Stomach (tissue), 19 donors: ENCODE measurements at places on chromosomes 16 and 17. TPM values are rescaled to one million over a fixed set of nuclear protein-coding genes. Genes with fewer than 3 reads are reported as not detected.

The ZNF200 gene
- 8.7 TPM for total RNA-seq

The CCL8 gene
- not detected for total RNA-seq

The AURKB gene
- total RNA-seq = 1.1 TPM

The AANAT gene
- total RNA-seq = not detected

The ATAD5 gene
- total RNA-seq = 5.9 TPM

DNA sequence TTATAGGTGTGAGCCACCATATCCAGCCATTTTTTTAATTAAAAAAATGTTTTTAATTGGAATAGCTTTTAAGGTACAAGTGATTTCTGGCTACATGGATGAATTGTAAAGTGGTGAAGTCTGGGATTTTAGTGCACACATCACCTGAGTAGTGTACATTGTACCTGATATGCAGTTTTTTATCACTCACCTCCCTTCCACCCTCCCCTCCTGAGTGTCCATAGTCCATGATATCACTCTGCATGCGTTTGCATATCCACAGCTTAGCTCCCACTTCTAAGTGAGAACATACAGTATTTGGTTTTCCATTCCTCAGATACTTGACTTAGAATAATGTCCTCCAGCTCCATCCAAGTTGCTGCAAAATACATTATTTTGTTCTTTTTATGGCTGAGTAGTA, 13.4 kb upstream of the CRYBA1 start:
- no peaks in the 10 kb centered on the region for H3K36me3 ChIP-seq
- H3K27me3 ChIP-seq = no peaks in the 10 kb centered on the region
- H3K4me3 ChIP-seq = no peak overlapping the region
- DNase-seq = no peak
- no peaks in the 10 kb centered on the region for H3K4me1 ChIP-seq

DNA sequence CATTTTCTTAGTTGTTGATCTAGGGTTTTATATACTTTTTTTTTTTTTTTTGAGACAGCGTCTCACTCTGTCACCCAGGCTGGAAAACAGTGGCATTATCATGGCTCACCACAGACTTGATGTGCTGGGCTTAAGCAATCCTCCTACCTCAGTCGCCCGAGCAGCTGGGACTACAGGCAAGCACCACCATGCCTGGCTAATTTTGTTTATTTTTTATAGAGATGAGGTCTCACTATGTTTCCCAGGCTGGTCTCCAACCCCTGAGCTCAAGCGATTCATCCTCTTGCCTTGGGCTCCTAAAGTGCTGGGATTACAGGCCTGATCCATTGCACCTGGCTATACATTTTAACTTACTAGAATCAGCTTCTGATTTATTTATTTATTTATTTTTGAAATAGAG, 34.2 kb upstream of the ATP2A3 start:
- DNase-seq = no peak
- H3K27ac ChIP-seq = no peak overlapping the region
- H3K4me3 ChIP-seq = no peak overlapping the region

DNA sequence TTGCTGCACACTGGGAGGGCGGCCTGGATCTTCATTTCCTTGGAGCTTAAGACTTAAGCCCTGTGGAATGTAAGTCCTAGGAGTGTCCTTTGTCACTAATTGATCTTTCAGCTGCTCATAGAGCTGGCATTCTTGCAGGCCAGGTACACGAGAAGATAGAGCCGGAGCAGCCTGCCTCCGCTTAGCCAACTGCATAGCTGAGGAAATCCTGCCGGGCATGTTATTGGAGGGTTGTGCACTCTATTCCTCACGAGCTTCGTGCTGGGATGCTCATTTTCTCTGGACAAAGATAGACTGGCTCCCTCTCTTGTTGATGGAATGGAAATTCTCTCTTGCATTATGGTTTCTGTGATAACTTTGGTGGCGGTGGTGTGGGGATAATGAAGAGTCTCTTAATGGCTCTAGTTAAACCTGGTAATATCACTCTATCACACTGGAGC, 76.9 kb downstream of the RPA1 start:
- H3K27ac ChIP-seq = no peak overlapping the region
- peaks cover 9% of the 10 kb centered on the region for H3K4me1 ChIP-seq
- H3K4me3 ChIP-seq = no peak overlapping the region
- no peak for DNase-seq
- H3K36me3 ChIP-seq = no peaks in the 10 kb centered on the region

GRCh38 chr17:72813481-72813880, 279.0 kb downstream of the SLC39A11 start:
- peaks cover 57% of the 10 kb centered on the region for H3K36me3 ChIP-seq
- H3K4me3 ChIP-seq = no peak overlapping the region
- H3K27me3 ChIP-seq = no peaks in the 10 kb centered on the region
- H3K27ac ChIP-seq = no peak overlapping the region
- no peaks in the 10 kb centered on the region for H3K4me1 ChIP-seq

- H3K4me3 ChIP-seq = no peak overlapping the region
- H3K27ac ChIP-seq = no peak overlapping the region
- H3K36me3 ChIP-seq = no peaks in the 10 kb centered on the region
Measured at GRCh38 chr17:77572065-77572601, 386.4 kb upstream of the TNRC6C start.

GRCh38 chr16:4306470-4307214, 9.2 kb upstream of the GLIS2 start:
- H3K4me3 ChIP-seq = peak overlapping the region; percentile 59
- peak overlapping the region; percentile 90 for H3K27ac ChIP-seq
- no peaks in the 10 kb centered on the region for H3K36me3 ChIP-seq
- peak; percentile 53 for DNase-seq
- no peaks in the 10 kb centered on the region for H3K27me3 ChIP-seq

GRCh38 chr17:39794249-39794970, 56.7 kb downstream of the GRB7 start:
- no peak overlapping the region for H3K27ac ChIP-seq
- H3K4me3 ChIP-seq = no peak overlapping the region
- H3K4me1 ChIP-seq = no peaks in the 10 kb centered on the region

- no peak for DNase-seq
- H3K36me3 ChIP-seq = no peaks in the 10 kb centered on the region
- peaks cover 33% of the 10 kb centered on the region for H3K4me1 ChIP-seq
- H3K27me3 ChIP-seq = no peaks in the 10 kb centered on the region
Measured at GRCh38 chr17:66549731-66550207, 247.4 kb downstream of the PRKCA start.

GRCh38 chr17:66469088-66469442, 166.7 kb downstream of the PRKCA start:
- DNase-seq = no peak
- H3K27me3 ChIP-seq = no peaks in the 10 kb centered on the region

DNA sequence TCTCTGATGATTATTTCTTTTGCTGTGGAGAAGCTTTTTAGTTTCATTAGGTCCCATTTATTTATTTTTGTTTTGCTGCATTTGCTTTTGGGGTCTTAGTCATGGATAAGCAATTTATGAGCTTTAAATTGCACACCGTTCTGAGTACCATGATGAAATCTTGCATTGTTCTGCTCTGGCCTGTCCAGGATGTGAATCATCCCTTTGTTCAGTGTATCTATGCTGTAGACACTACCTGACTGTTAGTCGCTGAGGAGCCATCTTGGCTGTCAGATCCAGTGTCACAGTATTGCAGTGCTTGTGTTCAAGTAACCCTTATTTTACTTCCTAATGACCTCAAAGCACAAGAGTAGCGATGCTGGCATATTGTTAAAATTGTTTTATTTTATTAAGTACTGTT, 218.0 kb upstream of the CNTNAP4 start:
- H3K4me3 ChIP-seq = no peak overlapping the region
- no peak overlapping the region for H3K27ac ChIP-seq
- no peaks in the 10 kb centered on the region for H3K36me3 ChIP-seq
- H3K4me1 ChIP-seq = no peaks in the 10 kb centered on the region

GRCh38 chr17:9444687-9445086, 130.9 kb downstream of the STX8 start:
- H3K4me1 ChIP-seq = no peaks in the 10 kb centered on the region
- H3K4me3 ChIP-seq = no peak overlapping the region
- no peak for DNase-seq
- H3K27me3 ChIP-seq = no peaks in the 10 kb centered on the region
- no peak overlapping the region for H3K27ac ChIP-seq

DNA sequence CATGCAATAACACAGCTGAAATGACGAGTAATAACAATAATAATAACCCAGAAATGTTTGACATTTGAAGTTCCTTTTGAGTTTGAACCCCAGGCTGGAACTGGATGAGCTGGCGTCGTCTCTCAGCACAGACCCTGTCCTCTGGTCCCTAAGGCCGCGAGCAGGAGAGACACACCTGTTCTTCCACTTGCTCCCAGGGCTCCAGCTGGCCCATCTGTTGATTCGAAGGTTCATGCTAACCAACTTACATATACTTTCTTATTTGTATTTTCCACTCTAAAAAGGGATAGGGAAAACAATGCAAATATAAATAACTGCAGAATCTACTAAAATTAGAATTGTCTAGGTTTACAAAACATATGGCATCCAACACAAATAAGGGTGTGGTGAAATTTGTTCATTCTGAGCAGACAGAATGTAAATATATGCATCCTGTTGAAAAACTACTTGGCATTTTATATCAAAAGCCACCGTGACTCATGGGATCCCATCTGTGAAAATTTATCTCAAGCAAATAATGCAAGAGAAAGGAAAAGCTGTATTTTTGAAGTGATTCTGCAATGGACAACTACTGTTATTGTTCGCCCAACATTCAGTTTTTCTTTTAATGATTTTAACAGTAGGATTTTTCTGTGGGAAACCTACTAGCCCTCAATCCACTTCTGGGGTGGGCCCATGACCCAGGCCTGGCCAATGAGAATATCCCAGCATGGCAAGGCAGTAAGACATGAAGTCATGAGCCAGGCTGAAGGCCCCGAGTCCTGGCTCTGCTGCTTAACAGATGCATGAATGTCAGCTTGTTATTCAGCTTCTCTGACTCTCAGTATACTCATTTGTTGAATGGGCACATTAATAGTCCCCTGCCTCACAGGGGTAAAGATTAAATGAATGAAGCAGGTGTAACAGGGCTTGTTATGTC, 13.2 kb upstream of the RGS9 start:
- peaks cover 6% of the 10 kb centered on the region for H3K4me1 ChIP-seq
- peak overlapping the region; percentile 81 for H3K4me3 ChIP-seq
- peaks cover 9% of the 10 kb centered on the region for H3K27me3 ChIP-seq
- no peaks in the 10 kb centered on the region for H3K36me3 ChIP-seq

DNA sequence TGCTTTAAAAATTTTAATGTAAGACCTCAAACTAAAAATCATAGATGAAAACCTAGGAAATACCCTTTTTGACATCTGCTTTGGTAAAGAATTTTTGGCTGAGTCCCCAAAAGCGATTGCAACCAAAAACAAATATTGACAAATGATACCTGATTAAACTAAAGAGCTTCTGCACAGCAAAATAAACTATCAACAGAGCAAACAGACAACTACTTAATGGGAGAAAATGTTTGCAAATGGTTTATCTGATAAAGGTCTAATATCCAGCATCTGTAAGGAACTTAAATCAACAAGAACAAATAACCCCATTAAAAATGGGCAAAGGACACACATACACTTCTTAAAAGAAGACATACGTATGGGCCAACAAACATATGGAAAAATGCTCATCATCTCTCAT, 242.5 kb downstream of the BCAS3 start:
- no peak for DNase-seq
- H3K27me3 ChIP-seq = no peaks in the 10 kb centered on the region
- no peaks in the 10 kb centered on the region for H3K4me1 ChIP-seq
- no peak overlapping the region for H3K4me3 ChIP-seq
- no peak overlapping the region for H3K27ac ChIP-seq

- H3K4me1 ChIP-seq = peaks cover 32% of the 10 kb centered on the region
- H3K4me3 ChIP-seq = no peak overlapping the region
- H3K27ac ChIP-seq = no peak overlapping the region
- no peak for DNase-seq
- H3K36me3 ChIP-seq = no peaks in the 10 kb centered on the region
Measured at GRCh38 chr17:19461116-19461515, 50.1 kb downstream of the RNF112 start.

DNA sequence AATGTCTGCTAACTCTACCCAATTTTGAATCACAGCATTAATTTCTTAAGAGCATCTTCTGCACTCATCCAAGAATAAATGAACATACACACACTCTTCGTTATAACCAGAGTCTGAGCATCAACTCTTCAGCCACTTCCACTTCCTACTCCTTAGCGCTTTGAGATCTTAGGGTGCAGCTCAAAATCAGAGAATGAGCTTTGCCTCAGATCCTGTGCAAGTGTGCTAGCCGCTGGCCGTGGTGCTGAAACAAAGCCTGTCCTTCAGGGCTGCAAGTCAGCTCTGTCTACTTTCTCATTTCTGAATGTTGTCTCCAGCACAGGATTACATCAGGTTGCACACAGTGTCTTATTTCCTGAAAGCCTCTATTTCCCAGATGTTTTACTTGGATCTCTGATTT, 165.4 kb downstream of the AIPL1 start:
- no peaks in the 10 kb centered on the region for H3K36me3 ChIP-seq
- H3K27me3 ChIP-seq = no peaks in the 10 kb centered on the region
- H3K27ac ChIP-seq = no peak overlapping the region
- H3K4me3 ChIP-seq = no peak overlapping the region
- no peaks in the 10 kb centered on the region for H3K4me1 ChIP-seq

- H3K27ac ChIP-seq = no peak overlapping the region
- H3K36me3 ChIP-seq = no peaks in the 10 kb centered on the region
- H3K4me3 ChIP-seq = no peak overlapping the region
- peaks cover 29% of the 10 kb centered on the region for H3K4me1 ChIP-seq
Measured at GRCh38 chr16:58727796-58728568, 6.1 kb downstream of the GOT2 start.

DNA sequence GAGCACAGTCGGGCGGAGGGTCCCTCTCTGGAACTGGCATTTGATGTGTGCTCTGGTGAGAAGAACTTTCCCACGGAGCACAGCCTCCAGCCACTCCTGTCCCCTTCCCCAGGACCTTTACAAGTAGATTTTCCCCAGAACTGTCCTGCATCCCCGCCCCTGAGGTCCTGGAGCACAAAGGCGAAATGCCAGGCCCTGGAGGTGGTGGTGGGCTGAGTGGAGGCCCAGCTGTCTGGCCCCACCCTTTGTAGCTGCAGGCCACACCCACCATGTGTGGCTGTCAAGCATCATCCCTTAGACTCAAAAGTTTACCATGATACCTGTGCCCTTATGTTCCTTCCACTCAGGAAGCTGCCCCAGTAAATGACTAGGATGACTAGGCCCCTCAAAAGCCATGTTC, 37.7 kb downstream of the PLD6 start:
- DNase-seq = no peak
- no peak overlapping the region for H3K4me3 ChIP-seq
- no peak overlapping the region for H3K27ac ChIP-seq
- peaks cover 100% of the 10 kb centered on the region for H3K36me3 ChIP-seq
- no peaks in the 10 kb centered on the region for H3K27me3 ChIP-seq
- H3K4me1 ChIP-seq = no peaks in the 10 kb centered on the region

DNA sequence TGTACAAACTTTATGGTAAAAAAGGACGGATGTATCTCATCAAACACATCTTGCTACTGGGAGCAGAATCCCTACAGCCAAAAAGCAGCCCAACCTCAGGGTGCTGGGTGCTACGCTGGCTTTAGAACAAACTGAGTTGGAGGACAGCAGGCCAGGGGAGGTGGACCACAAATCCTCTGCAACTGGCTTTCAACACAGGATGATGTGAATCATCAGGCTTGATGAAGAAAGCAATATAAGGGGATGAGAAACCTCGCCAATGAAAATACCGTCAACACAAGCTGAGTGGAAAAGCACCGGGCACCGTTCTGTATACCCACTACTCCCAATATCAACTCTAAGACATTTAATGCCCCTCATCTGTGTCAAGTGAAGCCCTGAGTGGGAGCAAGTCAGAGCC, 14.3 kb downstream of the HBQ1 start:
- H3K4me3 ChIP-seq = no peak overlapping the region
- DNase-seq = no peak
- H3K27me3 ChIP-seq = no peaks in the 10 kb centered on the region
- no peak overlapping the region for H3K27ac ChIP-seq
- H3K36me3 ChIP-seq = peaks cover 95% of the 10 kb centered on the region
- no peaks in the 10 kb centered on the region for H3K4me1 ChIP-seq
